Left cardiac atrium (tissue), 4 donors: ENCODE measurements at places on chromosomes 3 and 15. TPM values are rescaled to one million over a fixed set of nuclear protein-coding genes. Genes with fewer than 3 reads are reported as not detected.
A peak's percentile ranks its signal among the peaks of the same experiment; 100 is the strongest.

GRCh38 chr3:183244219-183244618 is 8.8 kb upstream of the B3GNT5 start:
- DNase-seq: peak; percentile 62

GRCh38 chr15:26937134-26937533 is 33.8 kb upstream of the GABRG3 start:
- no peak for DNase-seq

GRCh38 chr3:11513817-11514135 is 129.9 kb downstream of the VGLL4 start:
- no peak for DNase-seq

DNA sequence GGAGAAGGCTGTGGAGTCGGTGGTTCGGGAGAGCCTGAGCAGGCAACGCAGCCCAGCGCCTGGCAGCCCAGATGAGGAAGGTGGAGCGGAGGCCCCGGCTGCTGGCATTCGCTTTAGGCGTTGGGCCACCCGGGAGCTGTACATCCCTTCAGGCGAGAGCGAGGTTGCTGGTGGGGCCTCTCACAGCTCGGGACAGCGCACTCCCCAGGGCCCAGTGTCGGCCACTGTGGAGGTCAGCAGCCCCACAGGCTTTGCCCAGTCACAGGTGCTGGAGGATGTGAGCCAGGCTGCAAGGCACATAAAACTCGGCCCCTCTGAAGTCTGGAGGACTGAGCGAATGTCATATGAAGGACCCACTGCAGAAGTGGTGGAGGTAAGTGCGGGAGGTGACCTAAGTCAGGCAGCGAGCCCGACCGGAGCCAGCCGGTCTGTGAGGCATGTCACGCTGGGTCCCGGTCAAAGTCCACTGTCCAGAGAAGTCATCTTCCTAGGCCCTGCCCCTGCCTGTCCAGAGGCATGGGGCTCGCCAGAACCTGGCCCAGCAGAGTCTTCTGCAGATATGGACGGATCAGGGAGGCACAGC is 26.7 kb downstream of the SYNM start:
- DNase-seq: no peak

Gene SYNM
- 329 TPM for total RNA-seq
